ENCODE measurements at places on chromosomes 4 and X.

DNA sequence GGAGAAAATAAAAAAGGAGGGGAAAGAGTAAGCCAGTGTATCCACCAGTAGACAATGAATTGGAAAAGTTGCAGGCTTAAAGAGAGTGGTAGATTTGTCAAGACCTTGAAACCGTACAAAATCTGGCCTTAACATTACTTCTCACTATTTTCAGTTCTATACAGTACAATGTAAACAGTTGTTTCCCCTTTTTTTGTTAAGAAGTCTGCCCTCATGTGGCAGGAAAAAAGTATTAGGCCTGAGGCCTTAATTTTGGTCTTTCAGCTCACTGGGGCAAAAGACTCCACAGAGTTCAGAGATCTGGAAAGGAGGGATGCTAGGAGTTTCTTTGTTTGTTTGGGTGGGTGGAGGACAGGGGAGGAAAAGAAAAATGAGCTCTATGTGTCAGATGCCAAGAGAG lies 92.8 kb upstream of the CCDC160 start:
- no peak for DNase-seq

GRCh38 chrX:37781081-37781480 lies 1.2 kb downstream of the CYBB start:
- DNase-seq: no peak

GRCh38 chrX:147884958-147885357 lies 26.8 kb upstream of the FMR1 start:
- no peak for DNase-seq

- DNase-seq: no peak
Measured at GRCh38 chr4:12844141-12844540, 640.0 kb downstream of the RAB28 start.

- DNase-seq: no peak
Measured at GRCh38 chrX:100487795-100488194, 77.7 kb upstream of the PCDH19 start.

DNA sequence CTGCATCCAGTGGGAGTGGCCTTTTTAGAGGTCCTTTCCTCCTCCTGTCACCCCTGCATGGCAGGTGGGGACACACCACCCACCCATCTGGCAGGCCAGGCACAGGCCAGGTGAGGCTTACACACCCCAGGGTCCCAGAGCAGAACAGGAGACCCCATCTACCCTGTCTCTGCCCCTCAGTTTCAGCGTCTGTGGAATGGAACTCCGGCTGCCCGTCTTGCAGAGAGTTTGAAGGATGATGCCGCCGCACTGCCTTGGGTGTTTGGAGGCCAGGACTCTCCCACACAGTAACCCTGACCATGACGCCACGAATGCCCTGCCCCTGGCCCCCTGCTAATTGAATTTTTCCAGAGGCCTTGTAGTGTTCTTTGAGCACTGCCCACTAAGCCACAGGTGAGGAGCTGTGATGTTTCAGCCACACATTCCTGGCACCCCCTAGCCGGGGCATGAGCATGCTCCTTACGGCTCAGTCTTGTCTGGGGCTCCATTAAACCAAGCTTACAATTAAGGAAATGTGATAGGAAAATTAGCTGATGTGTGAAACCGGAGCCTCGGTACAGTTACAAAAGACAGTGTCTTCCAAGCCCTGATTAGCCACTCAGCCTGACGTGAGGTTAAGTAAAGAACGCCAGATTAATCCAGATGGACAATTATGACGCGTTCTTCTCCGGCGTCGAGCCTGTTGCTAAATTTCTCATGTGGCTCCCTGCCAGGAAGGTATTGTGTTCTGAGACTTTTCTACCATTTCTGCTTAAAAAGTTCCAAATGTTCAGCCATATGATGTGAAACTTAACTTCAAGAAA lies 39.3 kb downstream of the HMX1 start:
- DNase-seq: no peak

DNA sequence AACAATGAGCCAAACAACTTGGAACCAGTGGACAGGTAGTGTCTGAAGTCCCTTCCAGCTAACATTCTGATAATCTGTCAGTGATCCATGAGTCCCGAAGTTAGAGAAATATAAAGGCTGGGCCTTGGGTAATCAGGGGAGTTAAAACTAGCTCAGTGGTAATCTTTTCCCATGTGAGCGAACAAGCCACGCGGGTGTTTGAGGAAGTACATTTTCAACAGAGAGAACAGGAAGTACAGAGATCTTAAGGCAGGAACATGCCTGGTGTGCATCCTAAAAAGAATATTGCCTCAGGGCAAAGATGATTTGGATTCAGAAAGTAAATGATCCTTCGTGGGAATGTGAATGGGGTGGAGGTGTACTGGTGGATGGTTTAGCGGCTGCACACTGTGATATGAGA lies 42.9 kb downstream of the FNIP2 start:
- no peak for DNase-seq

DNA sequence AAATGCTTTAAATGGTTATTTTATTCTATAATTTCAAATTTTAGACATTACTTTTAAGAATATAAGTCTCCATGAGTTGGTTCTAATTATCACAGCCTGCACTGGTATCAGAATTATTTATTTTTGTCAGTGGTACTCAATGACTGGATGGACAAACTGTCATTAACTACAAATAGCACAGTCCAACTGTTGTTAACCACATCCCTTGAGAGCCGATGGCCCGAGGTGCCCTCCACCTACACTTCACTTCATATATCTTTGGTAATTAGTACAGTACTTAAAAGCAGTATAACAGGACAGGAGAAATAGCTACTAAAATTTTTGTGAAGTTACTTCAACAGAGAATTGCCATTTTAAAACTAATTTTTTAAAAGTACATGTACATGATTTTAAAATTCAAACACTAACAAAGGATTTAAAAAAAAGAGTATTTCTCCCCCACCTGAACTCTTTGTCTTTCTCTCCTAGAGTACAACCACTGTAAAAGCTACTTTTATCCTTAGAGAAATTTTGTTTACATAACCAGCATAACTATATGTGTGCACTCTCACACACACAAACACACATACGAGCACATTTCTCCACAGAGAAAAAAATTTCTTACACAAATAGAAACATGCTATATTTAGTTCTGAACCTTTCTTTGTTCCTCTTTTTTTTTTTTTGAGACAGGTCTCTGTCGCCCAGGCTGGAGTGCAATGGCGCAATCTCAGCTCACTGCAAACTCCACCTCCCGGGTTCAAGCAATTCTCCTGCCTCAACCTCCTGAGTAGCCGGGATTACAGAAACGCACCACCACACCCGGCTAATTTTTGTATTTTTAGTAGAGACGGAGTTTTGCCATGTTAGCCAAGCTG lies 6.5 kb downstream of the TIFA start:
- DNase-seq: no peak

DNA sequence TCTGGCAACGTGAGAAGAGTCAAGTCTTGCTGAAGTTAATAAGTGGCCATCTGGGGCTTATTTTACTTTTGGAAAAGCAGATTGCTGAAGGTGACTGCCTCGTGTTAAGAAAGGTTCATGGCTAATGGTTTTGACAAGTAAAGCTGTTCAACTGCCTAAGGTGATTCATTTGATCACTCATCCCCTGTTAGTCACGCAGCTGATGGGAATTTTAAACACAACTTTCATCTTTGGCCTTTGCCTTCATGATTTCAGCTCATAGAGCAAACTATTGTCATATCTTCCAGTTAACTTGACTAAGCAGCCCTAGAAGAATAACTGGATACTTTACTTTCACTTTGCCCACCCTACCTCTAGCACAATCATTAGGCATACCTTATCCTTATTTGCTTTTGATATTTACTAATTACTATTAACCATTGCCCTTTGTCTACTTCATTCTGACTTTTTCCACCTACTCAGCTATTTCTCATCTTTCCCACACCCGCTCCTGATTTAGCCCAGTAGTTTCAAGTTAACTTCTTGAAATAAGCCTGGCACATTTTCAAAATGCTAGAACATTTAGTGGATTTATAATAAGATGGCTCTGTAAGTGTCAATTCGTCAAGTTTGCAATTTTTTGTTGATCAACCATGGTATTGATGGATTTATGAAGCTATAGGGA lies 170.6 kb upstream of the S100G start:
- no peak for DNase-seq

GRCh38 chr4:20279381-20279780 lies 27.7 kb downstream of the SLIT2 start:
- DNase-seq: no peak

DNA sequence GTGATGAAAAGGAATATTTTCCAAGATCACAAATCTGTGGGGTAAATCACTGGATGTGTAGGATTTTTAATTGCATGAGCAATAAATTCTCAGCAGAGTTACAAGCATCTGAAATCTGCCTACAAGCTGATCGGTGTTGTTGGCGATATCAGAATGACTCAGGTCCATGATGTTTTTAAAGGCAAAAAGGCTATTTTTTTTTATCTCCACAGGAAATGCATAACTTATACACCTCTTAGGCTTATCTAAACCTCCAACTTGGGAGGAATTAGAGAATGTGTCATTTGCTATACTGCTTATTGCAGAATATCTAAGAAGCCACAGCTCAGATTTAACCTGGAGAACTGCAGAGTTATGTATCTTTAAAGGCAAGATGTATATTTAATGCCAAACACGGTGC lies 61.6 kb downstream of the KIT start:
- no peak for DNase-seq

DNA sequence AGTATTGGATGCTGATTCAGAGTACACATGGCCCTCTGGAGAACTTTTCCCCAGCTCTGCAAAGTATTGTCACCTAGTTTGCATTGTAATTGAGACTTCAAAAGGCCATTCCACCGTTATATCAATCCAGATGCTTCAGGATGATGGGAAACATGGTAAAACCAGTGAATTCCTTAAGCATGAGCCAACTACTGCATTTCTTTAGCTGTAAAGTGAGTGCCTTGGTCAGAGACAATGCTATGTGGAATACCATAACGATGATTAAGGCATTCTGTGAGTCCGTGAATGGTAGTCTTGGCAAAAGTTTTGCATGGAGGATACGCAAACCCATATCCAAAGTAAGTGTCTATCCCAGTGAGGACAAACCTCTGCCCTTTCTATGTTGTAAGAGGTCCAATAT lies 355.2 kb downstream of the DCAF12L2 start:
- no peak for DNase-seq

- no peak for DNase-seq
Measured at GRCh38 chr4:169899295-169899694, 126.9 kb downstream of the MFAP3L start.

GRCh38 chr4:20652226-20652885 lies 47.9 kb upstream of the PACRGL start:
- DNase-seq: no peak

- DNase-seq: no peak
Measured at GRCh38 chr4:20773144-20773997, 73.1 kb downstream of the PACRGL start.

DNA sequence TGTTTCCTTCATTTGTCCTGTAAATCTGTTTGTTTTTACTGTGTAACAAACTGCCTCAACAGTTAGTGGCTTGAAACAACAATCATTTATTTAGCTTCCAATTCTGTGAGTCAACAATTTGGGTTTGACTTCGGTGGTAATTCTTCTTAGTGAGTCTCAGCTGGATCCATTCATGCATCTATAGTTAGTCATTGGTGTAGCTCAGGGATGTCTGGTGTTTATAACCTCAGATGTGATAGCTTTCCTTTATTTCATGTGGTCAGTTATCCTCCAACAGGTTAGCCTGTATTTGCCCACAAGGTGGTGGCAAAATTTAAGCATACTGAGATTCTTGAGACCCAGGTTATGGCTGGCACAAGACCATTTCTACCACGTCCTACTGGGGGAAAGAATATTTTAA lies 1267.2 kb downstream of the RAPGEF2 start:
- DNase-seq: no peak

DNA sequence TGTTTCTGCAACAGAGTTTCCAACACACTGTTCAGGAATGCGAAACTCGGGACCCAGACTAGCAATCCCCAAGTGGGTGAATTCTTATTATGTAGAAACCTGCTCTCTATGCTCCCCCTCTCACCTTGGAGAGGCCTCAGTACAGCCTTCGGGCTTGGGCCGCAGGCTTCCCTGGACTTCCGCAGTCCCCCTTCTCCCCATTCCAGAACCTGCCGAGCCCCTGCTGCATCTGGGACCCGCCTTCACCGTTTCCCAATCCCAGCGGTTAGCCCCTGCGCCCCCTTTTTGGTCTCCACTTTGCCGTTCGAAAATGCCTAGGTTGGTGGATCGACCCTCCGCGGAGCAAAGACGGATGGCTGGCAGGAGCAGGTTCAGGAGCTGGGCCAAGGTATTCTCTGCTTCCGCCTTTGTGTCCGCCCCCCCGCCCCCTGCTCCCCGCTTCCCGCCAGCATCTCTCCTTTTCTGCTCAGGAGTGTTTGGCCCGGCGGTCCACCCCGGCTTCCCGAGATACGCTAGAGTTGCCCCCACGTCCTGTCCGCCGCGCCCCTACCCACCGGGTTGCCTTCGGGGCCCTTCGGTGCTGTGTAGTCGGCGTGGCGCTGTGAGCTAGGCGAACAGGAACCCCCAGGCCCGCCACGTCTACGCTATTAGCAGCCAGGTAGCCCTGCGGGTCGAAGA lies 11.5 kb downstream of the HAND2 start:
- no peak for DNase-seq

GRCh38 chr4:60757986-60758680 lies 442.0 kb upstream of the ADGRL3 start:
- no peak for DNase-seq

DNA sequence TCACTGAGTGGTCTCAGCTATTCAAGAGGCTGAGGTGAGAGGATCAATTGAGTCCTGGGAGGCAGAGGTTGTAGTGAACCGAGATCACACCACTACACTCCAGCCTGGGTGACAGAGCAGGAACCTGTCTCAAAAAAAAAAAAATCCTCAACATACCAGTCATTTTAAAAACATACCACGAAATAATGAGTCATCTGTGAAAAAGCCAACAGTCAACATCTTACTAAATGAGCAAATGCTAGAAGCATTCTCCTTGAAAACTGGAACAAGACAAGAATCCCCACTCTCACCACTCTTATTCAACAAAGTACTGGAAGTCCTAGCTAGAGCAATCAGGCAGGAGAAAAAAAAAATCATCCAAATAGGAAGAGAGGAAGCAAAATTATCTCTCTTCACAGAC lies 104.0 kb upstream of the ARHGEF9 start:
- DNase-seq: no peak

- DNase-seq: no peak
Measured at GRCh38 chr4:36140421-36140820, 103.9 kb downstream of the ARAP2 start.

- DNase-seq: no peak
Measured at GRCh38 chr4:78065508-78066192, 8.5 kb downstream of the FRAS1 start.

- no peak for DNase-seq
Measured at GRCh38 chr4:2964706-2965258, 1.4 kb downstream of the GRK4 start.

- DNase-seq: no peak
Measured at GRCh38 chr4:114600672-114601071, 2.1 kb downstream of the UGT8 start.

- DNase-seq: no peak
Measured at GRCh38 chr4:174537634-174538033, 15.3 kb upstream of the HPGD start.

- no peak for DNase-seq
Measured at GRCh38 chr4:575281-576141, 584 bp downstream of the TMEM271 start.

- DNase-seq: no peak
Measured at GRCh38 chr4:113951263-113951662, 28.2 kb downstream of the ARSJ start.

GRCh38 chr4:145418739-145419138 lies 62.9 kb upstream of the SMAD1 start:
- no peak for DNase-seq

- no peak for DNase-seq
Measured at GRCh38 chr4:108794136-108794535, 31.3 kb upstream of the ETNPPL start.
